ENCODE measurements at places on chromosomes 1 and 21. TPM values are rescaled to one million over a fixed set of nuclear protein-coding genes. Genes with fewer than 3 reads are reported as not detected.

PGLYRP4 gene
- total RNA-seq = not detected

FCRL5 gene
- not detected for total RNA-seq

DNA sequence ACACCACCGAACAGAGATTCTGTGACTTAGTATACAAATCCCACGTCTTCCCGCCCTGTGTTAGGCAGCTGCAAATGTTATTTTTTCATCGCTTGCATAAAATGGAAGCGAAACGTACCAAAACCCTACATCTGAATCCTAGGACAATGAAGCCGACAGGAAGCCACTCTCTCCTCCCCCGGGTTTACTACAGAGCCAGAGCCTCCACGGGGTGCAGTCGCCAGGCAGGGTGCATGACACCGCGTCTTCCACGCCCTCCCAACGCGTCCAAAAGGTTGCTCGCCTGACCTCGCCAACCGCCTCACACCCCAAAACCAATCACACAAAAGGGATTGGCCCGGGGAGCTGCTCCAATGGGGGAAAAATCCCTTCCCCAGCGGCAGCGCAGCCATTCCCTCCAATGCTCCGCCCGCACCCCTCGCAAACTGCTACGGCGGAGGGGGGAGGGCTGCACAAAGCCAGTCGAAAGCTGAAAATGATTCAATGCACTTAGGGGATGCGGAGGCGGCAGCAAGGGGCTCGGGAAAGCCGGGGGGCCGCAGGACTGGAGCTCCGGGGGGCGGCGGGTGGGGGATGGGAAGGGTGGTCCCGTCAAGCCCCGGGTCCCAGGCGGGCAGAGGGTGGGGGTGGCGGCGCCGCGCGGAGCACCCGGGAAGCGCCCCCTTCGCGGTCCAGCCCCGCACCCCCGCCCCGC lies 701 bp downstream of the CEP170 start:
- no peaks in the 10 kb centered on the region for H3K36me3 ChIP-seq
- H3K4me3 ChIP-seq = peak overlapping the region; percentile 99
- peak; percentile 30 for DNase-seq
- H3K27ac ChIP-seq = peak overlapping the region; percentile 97
- no peaks in the 10 kb centered on the region for H3K27me3 ChIP-seq
- peaks cover 20% of the 10 kb centered on the region for H3K4me1 ChIP-seq

DNA sequence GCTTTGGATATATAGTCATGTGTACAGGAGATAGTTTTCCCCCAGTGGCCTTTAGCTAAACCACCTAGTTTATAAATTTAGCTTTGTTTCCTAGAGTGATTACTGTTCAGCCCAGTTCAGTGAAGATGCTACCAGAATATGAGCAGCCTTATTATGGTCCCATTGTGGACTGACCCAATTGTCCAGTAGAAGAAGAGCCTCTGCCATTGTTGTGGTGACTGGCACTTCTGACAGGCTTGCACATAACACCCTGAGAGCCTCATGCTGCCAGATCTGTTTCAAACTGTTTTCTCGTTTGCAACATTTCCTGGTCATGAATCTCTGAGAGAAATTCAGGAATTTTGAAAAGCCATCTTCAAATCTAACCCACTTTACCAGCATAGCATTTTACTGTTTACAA lies 20.6 kb downstream of the KPNA6 start:
- H3K36me3 ChIP-seq = peaks cover 8% of the 10 kb centered on the region
- no peaks in the 10 kb centered on the region for H3K27me3 ChIP-seq
- H3K4me1 ChIP-seq = peaks cover 13% of the 10 kb centered on the region
- no peak overlapping the region for H3K27ac ChIP-seq
- no peak for DNase-seq

DNA sequence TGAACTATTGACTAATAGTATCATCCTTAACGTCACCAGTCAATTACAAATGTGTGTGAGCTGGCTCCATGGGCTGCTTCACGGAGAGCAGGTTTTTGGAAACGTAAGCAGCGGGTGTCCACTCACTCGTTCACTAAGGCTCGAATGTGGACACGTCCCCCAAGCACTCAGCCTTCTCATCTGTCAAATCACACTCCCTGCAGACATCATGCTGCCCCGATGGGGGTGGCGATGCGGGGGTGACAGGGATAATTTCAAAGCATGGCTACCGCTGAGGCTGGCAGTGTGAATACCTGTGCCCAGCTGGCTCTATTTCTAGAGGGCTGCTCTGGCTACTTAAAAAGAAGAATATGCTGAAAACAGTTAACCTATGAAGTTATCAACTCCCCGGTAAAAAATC lies 71.3 kb downstream of the CAPZB start:
- H3K4me1 ChIP-seq = peaks cover 44% of the 10 kb centered on the region
- peaks cover 77% of the 10 kb centered on the region for H3K36me3 ChIP-seq
- H3K27me3 ChIP-seq = no peaks in the 10 kb centered on the region
- no peak overlapping the region for H3K27ac ChIP-seq
- DNase-seq = no peak

DNA sequence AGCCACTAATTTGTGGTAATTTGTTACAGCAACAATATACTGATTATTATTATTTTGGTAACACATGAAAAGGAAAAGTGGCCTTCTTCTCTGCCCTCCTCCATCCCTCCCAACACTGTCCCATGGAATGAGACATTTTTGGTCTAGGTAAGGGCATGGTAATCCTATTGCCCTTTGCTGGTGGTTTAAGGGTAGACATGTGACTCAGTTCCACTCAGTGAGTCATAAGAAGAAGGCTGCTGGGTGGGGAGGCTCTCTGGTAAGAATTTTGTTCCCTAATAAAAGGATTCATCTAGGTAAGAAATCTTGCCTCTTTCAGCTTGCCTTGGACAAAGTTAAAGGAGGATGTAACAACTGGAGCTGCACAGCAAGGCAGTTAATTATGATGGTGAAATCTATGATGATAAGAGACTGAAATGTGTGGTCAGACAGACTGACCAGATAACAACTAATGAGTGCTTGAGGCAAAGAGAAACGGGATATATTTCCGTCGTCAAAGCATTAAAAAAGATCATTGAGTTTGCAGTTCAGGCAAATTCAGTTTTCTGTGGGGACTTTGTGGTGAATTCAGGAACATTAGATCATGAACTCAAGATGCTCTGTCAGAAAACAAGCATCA lies 232.0 kb upstream of the KCNK2 start:
- no peaks in the 10 kb centered on the region for H3K4me1 ChIP-seq
- no peaks in the 10 kb centered on the region for H3K36me3 ChIP-seq
- no peak overlapping the region for H3K27ac ChIP-seq
- H3K4me3 ChIP-seq = no peak overlapping the region
- no peaks in the 10 kb centered on the region for H3K27me3 ChIP-seq

DNA sequence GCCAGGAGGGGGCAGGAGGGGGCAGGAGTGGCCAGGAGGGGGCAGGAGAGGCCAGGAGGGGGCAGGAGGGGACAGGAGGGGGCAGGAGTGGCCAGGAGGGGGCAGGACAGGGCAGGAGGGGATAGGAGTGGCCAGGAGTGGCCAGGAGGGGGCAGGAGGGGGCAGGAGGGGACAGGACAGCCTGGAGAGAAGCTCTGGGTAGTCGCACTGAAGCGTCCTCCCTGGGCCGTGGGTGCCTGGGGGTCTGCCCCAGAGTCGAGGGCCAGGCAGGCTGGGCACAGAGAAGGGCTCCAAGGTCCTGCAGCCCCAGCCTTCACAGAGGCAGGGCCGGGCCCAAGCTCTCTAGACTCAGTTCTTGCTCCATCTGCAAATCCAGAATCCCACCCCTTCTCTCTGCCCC lies 22.9 kb downstream of the MEGF6 start:
- H3K4me1 ChIP-seq = no peaks in the 10 kb centered on the region
- H3K36me3 ChIP-seq = no peaks in the 10 kb centered on the region
- H3K27ac ChIP-seq = no peak overlapping the region
- DNase-seq = no peak
- H3K4me3 ChIP-seq = no peak overlapping the region

DNA sequence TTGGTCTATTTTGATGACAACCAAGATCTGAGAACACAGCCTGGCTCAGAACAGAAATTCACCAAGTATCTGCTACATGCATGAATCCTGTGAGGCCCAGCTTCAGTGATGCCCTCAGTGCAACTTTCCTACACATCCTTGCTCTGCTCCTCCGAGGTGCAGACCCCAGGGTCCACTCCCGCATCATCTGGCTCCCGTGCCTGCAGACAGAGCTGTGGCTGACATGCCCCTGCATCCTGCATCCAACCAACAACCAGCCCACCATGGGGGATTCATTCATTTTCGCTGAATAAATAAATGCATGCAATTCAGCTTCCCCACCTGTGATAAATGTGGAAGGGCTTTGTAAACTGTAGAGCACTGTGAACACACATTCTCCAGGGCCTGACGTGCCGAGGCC lies 112.3 kb downstream of the GLIS1 start:
- no peaks in the 10 kb centered on the region for H3K27me3 ChIP-seq
- no peaks in the 10 kb centered on the region for H3K36me3 ChIP-seq
- no peaks in the 10 kb centered on the region for H3K4me1 ChIP-seq
- no peak overlapping the region for H3K27ac ChIP-seq
- H3K4me3 ChIP-seq = no peak overlapping the region
- DNase-seq = no peak

All from CD4-positive, alpha-beta T cell (primary cell).